Pons (tissue), 1 donor: ENCODE measurements at places on chromosomes 5 and 9.

DNA sequence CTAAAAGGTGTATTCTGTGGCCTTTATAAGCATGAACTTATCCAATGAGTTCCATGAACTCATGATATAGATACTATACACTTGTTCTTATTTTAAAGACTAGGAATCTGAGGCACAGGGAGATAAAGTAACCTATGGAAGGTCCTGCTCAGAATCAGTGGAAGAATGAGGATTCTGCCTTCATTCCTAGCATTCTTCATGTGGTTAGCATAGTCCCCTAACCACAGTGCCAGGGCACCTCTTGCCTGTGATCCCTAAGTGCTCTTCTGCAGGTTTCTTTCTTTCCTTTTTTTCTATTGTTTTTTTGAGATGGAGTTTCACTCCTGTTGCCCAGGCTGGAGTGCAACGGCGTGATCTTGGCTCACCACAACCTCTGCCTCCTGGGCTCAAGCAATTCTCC is 174.1 kb downstream of the C9orf152 start:
- no peak for DNase-seq

- DNase-seq = no peak
Observed at GRCh38 chr5:134530301-134531077, 5.0 kb downstream of the JADE2 start.

GRCh38 chr5:138469540-138470321 is 4.5 kb downstream of the EGR1 start:
- DNase-seq = no peak

DNA sequence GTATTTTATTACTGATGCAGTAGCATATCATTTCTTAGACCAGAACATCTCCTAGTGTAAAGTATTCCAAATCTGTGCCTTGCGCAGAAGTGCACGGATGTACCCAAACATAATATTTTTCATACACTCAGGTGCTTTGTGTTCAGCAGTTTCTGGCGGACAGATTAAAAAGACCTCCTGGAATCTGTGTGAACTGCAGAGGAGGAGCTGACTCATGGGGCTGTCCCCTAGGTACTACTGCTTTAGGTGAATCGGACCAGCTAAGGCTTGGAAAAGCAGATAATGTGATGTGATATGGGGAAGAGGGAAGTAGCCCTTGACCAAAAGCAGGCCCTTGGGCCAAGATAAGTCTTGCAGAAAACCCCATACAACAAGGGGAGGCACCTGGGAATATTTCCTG is 310.1 kb downstream of the PLK2 start:
- no peak for DNase-seq

DNA sequence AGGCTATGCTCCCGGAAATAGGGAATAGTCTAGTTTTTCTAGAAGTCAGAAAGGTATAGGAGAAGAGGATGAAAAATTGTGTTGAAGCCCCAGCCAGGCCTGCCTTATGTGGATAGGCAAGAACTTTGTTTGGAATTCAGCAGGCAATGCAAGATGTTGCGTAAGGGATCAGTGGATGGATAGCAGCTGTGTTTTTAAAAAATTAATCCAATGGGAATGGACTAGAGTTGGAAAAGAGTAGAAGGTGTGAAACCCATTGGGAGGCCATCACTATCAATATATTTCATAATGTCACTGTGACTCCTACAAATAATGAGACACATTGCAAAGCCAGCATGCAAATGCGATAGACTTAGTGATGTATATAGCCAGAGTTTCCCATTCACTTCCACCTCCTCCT is 281.9 kb downstream of the MARCHF11 start:
- no peak for DNase-seq

DNA sequence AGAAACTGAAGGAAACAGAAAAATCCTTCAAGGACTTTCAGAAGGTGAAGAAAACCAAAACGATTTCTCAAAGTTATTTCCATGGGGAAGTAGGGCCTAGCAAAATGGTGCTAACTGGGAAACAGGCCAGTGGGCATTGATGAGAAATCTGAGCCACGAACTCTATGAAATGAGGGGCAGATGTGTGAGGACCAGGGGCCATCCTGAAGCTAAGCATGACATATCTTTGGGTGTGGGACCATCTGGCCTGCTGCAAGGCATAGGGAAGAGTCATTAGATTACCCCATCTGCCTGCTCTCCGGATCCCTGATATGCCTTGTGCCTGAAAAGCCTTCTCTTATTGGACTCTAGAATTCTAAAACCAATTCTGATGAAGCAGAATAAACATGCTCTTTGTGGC is 143.8 kb downstream of the PALM2AKAP2 start:
- DNase-seq = no peak

DNA sequence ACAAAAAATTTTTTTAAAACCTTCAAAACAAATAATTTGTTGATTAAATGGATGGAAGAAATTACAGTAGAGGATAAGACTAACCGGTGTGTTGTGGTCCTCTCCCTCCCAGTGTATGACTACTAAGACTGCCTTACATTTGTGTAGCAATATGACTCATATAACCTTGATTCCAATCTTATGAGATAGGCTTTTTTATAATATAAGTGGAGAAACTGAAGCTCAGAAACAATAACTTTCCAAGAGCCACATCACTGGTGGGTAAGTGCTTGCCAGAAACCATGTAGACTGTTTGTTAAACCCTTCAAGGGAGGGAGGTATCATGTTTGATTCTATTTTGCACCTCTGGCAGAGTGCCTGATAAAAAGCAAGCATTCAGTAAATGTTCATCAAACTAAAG is 47.5 kb downstream of the NLN start:
- DNase-seq = no peak
